ENCODE measurements at places on chromosomes 3 and 15. TPM values are rescaled to one million over a fixed set of nuclear protein-coding genes. Genes with fewer than 3 reads are reported as not detected.

CD86 gene
- total RNA-seq = 0.49 TPM

GRCh38 chr15:69071260-69071659 lies 56.8 kb downstream of the NOX5 start:
- no peaks in the 10 kb centered on the region for H3K27me3 ChIP-seq
- no peak for DNase-seq
- H3K27ac ChIP-seq = no peak overlapping the region

DNA sequence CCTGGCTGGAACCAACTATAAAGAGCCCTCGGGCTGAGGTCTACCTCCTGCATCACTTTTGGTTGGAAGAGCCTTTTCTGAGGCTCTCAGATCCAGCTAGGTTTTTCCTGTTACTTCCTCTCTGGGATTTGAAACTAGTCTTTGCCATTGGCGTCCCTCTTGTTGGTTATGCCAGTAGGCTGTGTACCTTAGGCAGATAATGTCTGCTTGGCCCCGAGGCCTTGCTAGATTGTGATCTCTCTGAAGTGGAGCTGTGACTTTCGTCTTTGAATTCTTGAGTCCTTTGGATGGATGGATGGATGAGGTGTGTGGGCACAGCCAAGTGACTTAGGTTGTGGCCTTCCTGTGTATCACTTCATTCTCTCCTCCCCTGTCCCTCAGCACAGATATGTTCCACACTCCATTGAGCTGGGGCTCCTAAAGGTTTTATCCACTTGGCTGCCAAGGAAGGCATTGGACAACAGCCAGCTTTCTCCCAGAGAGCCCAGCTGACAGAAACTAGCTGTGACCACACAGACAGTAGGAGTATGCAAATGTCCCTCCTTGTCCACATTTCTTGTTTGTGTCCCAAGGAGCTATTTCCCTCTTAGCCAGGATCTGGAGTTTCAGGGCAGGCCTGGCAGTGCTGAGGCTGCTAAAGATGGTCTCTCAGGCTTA lies 7.9 kb upstream of the DNAJC17 start:
- no peak overlapping the region for H3K4me3 ChIP-seq
- peak overlapping the region; percentile 69 for H3K27ac ChIP-seq
- no peaks in the 10 kb centered on the region for H3K27me3 ChIP-seq
- DNase-seq = peak; percentile 88
- H3K36me3 ChIP-seq = peaks cover 7% of the 10 kb centered on the region

- H3K4me3 ChIP-seq = peak within 1 kb of the TSS; percentile 47
- H3K27me3 ChIP-seq = no peaks in the 10 kb centered on the region
- peak; percentile 74 for DNase-seq
Observed at GRCh38 chr3:179652447-179653095, at the start of gene USP13. TSS of gene USP13 (plus strand) at chr3:179653040. CDS start at chr3:179653226, 186 bp downstream.

GRCh38 chr3:36762918-36763849 lies 1.2 kb downstream of the DCLK3 start:
- no peak overlapping the region for H3K27ac ChIP-seq
- no peaks in the 10 kb centered on the region for H3K36me3 ChIP-seq
- no peak for DNase-seq
- H3K4me3 ChIP-seq = no peak overlapping the region
